Activated gamma-delta T cell treated with Interleukin-2 at 50 U/mL for 16 hours (primary cell): ENCODE measurements at places on chromosomes 2 and 18.

DNA sequence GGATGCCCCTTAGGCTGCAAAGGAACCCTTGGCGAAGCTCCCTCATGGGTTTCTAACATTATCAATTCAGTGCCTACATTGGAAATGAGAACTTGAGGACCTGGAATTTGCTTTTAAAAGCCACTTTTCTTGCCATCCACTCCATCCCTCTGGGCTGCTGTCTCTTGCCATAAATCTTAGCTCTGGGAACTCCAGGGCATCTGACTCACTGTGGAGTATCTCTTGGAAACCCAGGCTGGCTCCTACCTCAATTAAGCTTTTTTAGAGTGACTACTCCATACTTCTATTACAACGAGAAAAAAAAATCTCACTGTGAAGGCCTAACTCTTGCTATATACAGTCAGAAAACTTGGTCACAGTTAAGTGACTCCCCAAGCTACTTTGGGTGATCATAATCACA lies 227.2 kb upstream of the SETBP1 start:
- DNase-seq = no peak

- no peak for DNase-seq
Observed at GRCh38 chr2:127320067-127320466, 26.1 kb upstream of the ERCC3 start.

GRCh38 chr2:72150157-72150860 lies 2.6 kb upstream of the CYP26B1 start:
- peak; percentile 56 for DNase-seq

DNA sequence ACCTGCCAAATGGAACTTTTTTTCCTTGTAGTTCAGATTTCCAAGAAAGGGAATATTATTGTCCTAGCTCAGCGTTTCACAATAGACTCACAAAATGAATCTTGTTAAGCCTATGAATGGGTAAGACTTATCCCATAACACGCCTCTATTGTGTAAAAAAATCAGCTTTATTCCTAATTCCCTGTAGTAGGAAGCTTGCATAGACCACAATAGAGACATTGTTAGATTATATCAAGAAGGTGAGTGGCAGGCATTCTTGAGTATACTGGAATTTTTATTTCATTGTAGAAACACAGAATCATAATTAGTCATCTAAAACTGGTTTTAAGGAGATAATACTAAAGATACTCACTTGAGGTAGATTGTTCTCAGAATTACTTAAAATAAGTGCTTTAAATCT lies 46.5 kb upstream of the SLC30A6 start:
- DNase-seq = no peak

DNA sequence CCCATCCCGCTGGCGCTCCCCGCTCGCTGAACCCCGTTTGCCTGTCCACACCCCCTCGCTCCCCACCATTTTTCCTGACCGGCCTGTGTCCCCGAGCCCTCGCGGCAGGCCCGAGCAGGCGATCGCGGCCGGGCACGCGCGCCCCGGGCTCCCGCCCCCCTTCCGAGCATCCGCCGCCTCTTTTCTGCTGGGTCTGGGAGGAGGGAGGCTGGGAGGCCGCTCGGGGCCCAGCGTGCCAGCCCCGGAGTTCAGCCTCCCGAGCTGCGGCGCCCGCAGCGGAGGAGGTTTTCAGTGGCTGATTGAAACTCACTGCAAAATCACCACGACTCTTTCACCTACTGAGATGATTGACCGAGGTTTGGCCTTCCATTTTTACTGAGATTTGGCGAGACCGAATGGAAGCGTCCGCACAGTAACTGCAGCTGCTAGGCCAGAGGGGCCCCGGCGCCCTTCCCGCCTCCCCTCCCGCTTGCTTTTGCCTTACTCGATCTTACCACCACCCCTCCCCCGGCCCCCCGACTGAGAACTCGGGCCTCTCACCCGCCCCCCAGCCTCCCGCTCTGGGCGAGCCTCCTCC lies 4.8 kb downstream of the SOX11 start:
- DNase-seq = no peak

DNA sequence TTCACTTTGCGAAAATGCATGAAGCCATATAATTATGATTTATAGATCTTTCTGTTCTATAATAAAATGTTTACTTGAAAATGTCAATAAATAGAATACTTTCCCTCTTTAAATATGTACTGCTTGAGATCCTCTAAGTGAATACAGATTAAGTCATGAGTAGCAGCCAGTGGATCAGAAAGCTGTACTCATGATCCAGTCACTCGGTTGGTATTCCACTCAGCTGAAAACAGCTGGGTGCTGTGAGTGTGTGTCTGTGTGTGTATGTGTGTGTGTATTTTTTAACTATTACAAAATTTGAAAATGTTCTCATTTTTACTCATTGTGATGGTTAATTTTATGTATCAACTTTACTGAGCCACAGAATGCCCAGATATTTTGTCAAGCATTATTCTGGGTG lies 141.6 kb upstream of the CYP26B1 start:
- DNase-seq = no peak

GRCh38 chr2:173064151-173064805 lies 11.4 kb upstream of the MAP3K20 start:
- no peak for DNase-seq

- no peak for DNase-seq
Observed at GRCh38 chr2:239245107-239245506, 155.7 kb downstream of the HDAC4 start.

DNA sequence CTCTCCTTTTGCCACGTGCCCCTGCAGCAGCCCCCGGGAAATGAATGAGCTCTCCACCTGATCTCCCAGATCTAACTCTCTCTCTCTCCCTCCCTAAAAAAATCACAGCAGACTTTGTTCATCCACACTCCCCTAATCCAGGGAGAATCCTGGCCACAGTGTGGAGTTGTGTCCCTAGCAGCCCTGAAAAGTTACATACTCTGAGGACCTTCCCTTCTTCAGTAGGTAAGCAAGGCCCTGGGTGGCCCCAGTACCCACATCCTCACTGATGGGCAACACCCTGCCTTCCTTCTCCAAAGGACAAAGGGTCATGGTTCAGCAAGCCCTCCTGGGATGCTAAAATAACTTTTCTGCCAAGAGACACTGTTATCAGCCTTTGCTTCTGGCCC lies 76.9 kb upstream of the GLI2 start:
- DNase-seq = no peak

DNA sequence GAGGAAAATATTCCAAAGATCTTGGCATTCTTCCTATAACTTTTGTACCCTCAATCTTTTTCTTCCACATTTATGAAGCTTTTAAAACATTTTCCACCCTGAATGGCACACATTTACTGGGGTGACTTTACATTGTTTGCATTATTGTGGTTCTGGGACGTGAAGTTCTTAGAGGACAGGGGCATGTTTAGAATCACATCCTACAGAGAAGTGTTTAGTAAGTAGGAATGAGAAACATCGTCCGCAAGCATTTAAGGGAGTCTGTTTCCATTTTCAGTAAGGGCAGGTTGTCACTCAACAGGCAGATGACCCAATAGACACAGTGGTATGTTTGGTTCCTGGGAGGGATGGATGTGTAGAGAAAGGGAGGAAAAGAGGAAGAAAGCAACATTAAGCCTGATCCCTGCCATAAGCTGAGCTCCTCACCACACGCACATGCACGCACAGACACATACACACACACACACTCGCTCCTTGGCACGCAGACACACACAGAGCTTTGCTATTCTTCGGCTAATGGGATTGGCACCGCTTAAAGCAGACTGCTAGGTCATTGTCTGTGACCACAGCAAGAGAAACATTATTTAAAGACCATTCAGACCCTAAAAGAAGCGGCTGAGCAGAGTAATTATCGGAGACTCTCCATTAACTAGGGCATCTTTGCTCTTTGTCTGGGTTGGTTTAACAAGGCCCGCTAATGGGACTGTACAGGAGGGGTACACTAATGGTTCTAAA lies 14.2 kb upstream of the PLEKHM3 start:
- DNase-seq = no peak

DNA sequence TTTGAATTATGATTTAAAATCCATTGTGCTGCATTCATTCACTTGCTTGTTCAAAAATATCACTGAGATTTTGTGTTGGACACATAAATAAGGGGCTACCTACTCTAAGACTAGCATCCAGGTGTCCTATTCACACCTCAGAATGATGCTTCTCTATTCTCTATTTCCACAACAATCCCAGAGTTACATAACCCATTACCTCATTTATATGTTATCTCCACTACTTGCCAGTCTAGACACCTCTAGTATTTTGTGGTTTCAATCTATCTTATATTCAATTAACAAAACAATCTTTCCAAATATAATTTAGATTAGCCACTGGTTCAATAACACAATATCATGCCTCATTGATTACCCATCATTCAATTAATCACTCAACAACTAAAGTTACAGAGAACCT lies 409.8 kb downstream of the NCKAP5 start:
- no peak for DNase-seq

GRCh38 chr2:97728091-97728731 lies 14.8 kb downstream of the ZAP70 start:
- no peak for DNase-seq

GRCh38 chr2:176457481-176457880 lies 188.2 kb downstream of the MTX2 start:
- no peak for DNase-seq

DNA sequence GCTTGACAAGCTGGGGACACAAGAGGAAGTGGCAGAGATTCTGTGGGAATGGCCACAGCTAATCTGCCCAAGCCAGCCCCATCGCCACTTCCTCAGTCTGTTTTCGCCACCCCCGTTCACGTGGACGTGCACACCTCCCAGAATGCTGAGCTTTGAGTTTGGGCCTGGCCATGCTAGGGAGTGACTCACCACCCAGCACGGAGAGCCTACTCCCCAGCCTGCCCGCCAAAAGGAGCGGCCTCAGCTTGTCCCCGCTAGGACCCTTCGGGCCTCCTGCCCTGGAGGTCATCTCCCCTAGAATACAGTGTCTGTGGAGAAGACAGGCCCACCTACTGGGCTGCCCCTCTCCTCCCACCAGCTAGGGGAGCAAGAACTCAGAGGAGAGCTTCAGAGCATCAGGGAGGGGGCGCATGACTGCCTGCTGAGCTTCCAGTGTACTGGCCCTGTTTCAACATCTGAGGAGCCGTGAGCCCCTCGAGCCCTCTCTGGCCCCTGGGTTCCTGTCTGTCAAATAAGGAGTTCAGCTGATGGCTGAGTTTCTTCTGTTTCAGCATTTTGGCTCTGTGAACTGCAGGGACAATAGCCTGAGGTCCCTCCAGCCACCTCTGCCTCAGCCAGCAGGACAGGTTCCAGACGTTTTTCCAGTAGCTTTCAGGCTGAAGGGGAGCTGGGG lies 5.1 kb downstream of the SLC35F6 start:
- no peak for DNase-seq

GRCh38 chr2:96207073-96207773 lies 1.4 kb downstream of the STARD7 start:
- DNase-seq = no peak

GRCh38 chr2:45890819-45891218 lies 239.3 kb downstream of the PRKCE start:
- DNase-seq = no peak

DNA sequence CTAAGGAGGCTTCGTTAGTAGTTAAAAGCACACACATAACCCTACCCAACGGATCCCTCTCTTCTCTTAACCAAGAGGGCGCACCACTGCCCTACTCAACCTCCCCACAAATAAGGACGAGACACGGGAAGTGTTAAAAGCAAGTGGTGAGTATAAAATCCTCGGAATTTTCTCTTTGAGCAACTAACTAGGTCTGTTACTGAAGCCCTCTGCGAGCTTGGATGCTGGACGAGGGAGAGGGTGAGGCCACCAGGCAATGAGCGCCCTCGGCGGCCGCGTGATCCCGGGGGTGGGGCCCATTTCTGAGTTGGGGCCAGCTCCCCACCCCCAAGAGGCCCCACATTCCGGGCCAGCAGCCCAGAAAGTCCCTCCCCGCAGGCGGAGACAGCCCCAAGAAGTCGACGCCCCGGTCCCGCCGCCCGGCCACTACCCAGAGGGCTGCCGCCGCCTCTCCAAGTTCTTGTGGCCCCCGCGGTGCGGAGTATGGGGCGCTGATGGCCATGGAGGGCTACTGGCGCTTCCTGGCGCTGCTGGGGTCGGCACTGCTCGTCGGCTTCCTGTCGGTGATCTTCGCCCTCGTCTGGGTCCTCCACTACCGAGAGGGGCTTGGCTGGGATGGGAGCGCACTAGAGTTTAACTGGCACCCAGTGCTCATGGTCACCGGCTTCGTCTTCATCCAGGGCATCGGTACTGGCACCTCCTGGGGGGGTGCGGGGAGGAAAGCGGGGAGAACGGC lies at the start of gene CYBRD1:
CYBRD1 (plus strand) TSS at position 423 of the 736 bp plus-strand sequence; CDS start at position 495, 72 bp downstream.
- DNase-seq = no peak

GRCh38 chr18:24868311-24868710 lies 407.9 kb downstream of the HRH4 start:
- no peak for DNase-seq

GRCh38 chr2:150769421-150769820 lies 282.0 kb upstream of the RND3 start:
- no peak for DNase-seq

- no peak for DNase-seq
Observed at GRCh38 chr18:41829647-41830516, 125.2 kb upstream of the PIK3C3 start.

- no peak for DNase-seq
Observed at GRCh38 chr2:177029501-177029900, 183.1 kb upstream of the HNRNPA3 start.

- DNase-seq = no peak
Observed at GRCh38 chr2:115946891-115947290, 1504.5 kb downstream of the DPP10 start.

DNA sequence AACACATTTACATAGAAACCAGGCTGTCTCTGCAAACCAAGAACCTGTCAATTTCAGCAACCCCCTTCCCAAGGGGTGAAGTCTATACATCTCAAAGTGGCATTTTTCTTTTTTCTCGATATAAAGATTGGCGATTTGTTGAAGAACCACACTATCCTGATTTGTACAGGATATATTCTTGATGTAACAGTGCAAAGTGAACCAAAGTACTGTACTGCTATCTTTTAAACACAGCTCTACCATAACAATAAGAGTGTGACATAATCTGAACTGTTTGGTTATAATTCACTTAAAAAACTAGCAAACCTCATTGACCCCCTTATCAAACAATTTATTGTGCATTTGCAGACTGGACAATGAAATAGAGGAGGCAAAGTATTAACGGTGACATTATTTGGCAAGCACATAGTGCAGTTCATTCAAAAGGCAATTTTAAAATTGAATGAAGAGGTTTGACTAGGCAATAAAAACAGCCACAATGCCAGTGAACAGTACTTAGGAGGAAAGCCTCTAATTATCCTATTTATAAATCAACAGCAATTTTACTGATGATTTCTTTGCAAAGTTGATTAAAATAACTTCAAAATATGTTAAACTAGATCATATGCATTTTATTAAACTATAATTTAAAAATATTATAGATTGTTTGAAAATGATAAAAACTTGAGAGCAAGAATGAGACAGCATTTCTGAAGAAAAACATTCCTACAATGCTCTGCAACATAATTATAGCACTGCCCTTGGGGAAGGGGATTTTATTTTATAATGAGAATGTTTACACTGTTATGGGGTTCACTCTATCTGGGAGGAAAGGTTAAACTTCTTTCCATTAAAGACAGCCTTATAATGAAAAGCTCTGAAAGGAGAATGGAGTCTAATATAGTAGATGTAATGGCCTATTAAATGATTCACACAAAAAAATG lies 440.9 kb downstream of the ZEB2 start:
- DNase-seq = no peak
